ENCODE measurements at places on chromosomes 1 and 21. TPM values are rescaled to one million over a fixed set of nuclear protein-coding genes. Genes with fewer than 3 reads are reported as not detected.

- no peak for DNase-seq
These were observed 165.6 kb downstream of the C1orf21 start for GRCh38 chr1:184552446-184552845.

DNA sequence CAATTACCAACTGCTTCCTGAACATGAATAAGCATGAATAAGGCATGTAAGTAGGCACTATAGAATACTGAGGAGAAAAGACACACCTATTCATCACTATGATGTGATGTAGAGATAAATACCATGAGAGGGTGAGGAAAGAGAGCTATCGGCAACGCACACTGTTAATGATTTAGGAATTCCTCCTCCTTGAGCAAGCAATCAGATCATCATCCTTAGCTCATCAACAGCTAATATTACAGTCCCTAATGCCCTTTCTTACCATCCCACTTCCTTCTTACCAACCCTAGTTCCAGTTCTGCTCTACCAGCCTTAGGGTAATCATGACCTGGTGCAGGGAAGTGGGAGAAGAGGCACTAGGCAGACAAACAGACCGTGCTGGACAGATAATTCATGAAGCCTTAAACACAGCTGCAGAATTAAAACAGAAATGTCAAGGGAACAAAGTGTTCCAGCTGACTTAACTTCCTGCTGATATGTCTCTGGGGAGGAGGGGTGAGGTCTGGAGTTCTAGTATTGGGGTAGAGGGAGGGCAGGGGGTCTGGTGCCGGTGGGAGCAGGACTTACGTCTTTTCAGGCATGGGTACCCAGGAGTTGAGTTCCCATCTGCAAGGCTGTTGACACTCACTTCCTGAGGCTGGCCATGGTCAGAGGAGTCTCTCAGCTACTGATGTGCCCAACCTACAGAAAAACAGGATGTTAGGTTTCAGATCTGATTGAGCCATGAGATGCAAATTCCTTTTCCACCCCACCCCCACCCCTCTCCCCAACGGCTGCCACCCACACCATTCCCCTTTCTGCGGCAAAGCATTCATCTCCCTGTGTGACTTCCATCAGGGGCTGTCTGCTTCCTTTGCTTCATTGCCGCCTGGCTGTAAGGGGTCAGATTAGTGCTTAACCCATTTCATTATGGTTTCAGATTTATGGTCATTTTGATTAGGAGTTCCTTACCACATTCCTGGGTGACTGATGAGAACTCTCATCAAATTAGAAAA, 12.6 kb upstream of the RCSD1 start:
- no peak for DNase-seq

GRCh38 chr1:47646676-47647075, 208.8 kb downstream of the FOXD2 start:
- no peak for DNase-seq

- DNase-seq: no peak
These were observed 88.3 kb upstream of the MACF1 start for GRCh38 chr1:39116116-39116607.

RGS8 gene
- total RNA-seq: 0.17 TPM

GRCh38 chr1:240385551-240385950, 226.4 kb downstream of the GREM2 start:
- DNase-seq: no peak

VHLL gene
- not detected for total RNA-seq

- no peak for DNase-seq
These were observed 1025.7 kb downstream of the PLA2G4A start for GRCh38 chr1:187854457-187854856.

DNA sequence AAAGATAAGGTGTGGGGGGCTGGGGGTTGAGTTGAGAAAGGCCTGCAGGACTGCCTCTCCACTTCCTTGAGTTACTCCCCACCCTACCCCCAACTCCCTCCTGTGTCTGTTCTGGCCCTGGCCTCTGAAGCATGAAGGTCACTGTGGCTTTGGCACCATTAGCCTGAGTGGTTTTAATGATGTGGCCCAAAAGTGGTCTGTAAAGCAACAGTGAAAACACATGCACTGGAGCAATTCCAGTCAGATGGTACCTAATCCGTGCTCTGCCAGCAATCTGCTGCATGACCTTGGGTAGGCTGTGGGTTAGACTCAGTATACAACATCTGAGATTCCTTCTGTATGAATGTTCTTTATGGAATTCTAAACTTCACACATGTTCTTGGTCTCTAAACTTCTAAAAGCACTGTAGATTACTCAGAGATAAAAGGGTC, 86.5 kb upstream of the ATP1A1 start:
- no peak for DNase-seq

- DNase-seq: no peak
These were observed 26.7 kb upstream of the RSPO1 start for GRCh38 chr1:37661401-37661800.

- DNase-seq: no peak
These were observed 1.4 kb upstream of the VAMP4 start for GRCh38 chr1:171743081-171743870.

DNA sequence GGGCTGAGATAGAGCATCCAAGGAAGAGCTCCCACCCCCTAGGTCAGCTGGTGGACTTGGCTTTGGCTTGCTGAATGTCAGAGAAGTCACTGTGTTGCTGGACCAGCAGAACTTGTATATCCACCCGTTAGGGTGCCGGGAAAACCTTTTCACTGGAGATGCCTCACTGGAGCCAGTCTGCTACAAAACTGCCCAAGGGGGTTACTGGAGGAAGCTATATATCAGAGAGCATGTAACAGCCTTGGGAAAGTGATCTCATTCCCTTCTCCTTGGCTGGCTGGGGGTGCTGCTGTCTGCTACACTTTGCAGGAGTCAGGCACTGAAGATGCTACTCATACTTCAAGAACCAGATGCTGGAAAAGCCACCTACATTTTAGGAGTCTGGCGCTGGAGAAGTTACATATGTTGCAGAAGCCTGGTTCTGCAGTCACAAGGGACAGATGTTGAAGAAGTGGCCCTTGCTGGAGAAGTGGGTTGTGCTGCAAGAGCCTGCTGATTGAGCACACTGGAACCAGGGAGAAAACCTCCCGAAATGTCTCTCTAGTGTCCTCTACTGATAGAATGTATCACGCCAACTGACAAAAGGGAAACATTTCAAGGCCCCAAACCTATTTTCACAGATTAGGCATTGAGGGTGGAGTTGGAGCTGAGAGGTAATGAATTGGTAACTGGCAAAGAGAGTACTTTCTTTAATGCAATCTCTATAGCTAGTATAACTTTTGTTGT, 250.6 kb downstream of the SPATA17 start:
- DNase-seq: no peak

DNA sequence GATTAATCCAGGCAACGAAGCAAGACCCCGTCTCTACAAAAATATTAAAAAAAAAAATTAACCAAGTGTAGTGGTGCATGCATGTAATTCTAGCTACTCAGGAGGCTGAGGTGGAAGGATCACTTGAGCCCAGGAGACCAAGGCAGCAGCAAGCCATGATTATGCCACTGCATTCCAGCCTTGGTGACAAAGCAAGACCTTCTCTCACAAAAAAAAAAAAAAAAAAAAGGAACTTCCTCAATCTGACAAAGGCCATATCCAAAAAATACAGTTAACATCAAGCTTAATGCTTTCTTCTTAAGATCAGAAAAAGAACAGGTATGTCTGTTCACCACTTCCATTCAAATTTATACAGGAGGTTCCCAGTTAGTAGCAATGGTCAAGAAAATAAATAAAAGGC, 54.4 kb downstream of the EVI5 start:
- DNase-seq: no peak

NEGR1 gene
- 9.0 TPM for total RNA-seq

DNA sequence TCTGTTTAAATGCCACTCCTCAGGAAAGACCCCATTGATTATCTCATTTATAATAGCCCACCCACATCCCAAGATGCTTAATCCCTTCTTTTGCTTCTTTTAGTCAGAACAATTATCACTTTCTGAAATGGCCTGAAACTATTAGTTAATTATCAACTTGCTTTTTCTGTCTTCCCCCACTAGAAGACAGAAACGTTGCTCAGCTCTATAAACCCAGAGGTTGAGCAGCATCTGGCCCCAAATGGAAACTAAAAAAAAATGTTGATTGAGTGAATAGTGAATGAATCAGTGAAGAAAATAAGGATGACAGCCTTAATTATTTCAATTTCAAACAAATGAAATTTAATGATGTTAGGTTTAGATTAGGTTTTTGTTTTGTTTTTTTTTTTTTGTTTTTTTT, 38.2 kb upstream of the PIGC start:
- no peak for DNase-seq

DNA sequence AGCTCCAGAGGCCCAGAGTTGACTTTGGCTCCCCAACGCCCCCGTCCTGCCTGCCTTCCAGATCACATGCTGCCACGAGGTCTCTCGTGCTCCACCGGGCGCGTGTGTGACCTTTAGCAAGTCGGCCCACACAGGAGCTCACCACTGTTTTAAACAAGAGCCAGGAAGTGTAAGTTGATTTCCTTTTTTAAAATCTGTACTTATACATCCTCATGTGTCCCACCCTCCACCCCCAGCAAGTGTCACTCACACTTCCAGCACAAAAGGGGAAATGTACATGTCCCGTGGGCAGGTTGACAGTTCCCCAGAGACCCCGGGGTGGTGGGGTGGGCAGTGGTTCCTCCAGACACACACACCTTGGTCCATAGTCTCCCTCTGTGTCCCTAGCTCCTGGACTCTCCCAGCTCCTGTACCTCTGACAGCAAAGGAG, 84.4 kb downstream of the STUM start:
- peak; percentile 56 for DNase-seq

FNDC5 gene
- 4.6 TPM for total RNA-seq

DNAJC28 gene
- 2.4 TPM for total RNA-seq

DNA sequence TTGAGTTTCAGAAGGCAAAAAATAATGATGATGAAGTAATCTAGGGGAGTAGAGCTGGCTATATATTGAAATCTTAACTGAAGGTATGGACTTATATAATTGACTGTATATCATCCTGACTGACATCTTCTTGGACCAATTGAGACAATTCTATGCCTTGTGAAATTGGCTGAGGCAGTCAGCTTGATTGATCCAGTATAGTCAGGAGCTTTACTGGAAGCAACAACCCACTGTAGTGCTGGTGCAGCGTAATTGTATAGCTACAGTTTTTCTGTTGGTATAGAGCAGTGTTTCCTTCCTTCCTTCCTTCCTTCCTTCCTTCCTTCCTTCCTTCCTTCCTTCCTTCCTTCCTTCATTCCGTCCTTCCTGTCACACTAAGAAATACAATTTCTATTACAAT, 268.0 kb downstream of the NUF2 start:
- DNase-seq: no peak

RGSL1 gene
- not detected for total RNA-seq

- no peak for DNase-seq
These were observed 34.2 kb downstream of the CAMTA1 start for GRCh38 chr1:6819246-6820040.

GRCh38 chr1:215899901-215900300, 332.8 kb downstream of the KCTD3 start:
- no peak for DNase-seq

KRTAP27-1 gene
- not detected for total RNA-seq

- no peak for DNase-seq
These were observed 10.7 kb downstream of the PCAT6 start for GRCh38 chr1:202821467-202821866.

GRCh38 chr1:228998179-228998578, 262.9 kb downstream of the RHOU start:
- no peak for DNase-seq

DNA sequence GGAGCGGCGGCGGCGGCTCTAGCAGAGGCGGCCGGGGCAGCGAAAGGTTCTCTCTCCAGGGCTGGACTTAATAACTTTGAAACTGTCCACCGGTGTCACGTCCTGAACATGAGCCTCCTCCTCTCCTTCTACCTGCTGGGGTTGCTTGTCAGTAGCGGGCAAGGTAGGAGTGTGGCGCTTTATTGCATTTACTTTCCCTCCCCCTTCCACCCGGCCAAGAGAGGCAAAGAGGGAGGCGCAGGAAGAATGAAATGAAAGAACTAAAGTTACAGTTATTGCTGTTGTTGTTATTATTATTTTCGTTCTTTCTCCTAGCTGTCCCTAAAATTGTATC, 214 bp downstream of the NCAM2 start:
- no peak for DNase-seq

GRCh38 chr1:100249155-100249536, 488 bp downstream of the DBT start:
- DNase-seq: no peak

DNA sequence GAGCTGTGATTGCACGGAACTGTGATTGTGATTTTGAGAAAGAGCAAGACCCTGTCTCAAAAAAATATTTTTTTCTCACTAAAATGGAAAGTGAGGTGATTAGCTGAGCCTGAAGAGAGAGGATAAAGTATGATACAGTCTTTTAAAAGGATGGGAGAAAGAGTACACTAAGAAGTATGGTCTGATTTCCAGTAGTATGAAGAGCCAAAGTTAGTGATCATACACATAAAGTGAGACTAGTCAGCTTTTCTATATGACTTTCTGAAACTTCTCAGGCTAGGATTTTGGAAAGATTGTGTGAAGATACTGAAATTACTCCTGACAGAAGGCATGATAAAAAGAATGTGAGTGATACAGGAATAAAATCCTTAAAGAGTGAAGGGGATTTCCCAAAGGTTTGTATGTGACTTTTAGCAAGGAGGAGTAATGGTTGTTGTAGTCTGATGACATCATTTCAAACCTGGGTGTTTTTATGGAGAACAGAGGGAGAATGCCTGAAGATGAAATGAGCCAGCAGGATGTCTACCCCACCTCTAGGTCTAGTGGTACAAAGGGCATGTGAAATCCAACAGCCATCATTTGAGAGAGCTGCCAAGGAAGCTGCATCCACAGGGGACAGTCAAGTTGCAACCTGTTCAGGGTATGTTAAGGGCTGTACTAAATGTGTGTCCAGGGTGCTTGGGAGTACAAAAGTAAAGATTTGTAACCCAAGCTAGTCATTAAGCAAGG, 157.7 kb downstream of the PIK3R3 start:
- DNase-seq: no peak

GRCh38 chr21:35976929-35977328, 83.4 kb downstream of the SETD4 start:
- DNase-seq: no peak

NBPF20 gene
- 2.7 TPM for total RNA-seq

DNA sequence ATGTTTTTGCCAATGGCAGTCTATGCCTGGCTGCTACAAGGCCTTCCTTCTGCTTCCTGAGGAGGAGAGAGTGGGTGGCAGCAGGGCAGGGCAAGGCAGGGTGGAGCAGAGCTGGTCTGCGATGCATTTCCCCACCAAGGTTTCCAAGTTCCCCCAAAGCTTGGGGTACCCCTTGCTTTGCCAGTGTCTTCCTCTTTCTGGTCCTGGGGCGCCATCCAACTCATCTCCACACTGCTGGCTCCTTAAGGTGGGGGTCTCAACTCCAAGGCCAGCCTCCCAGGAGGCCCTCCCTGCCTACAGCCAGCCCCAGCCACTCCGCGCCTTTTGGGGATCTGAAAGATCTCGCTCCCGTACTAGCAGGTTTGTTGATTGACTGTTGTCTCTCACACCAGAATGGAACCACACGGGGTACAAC, 3.9 kb upstream of the SKI start:
- no peak for DNase-seq

CD247 gene
- total RNA-seq: not detected

RGS13 gene
- total RNA-seq: not detected

Measured in chondrocyte (in vitro differentiated cells).